ENCODE measurements at places on chromosomes 7 and 10.

DNA sequence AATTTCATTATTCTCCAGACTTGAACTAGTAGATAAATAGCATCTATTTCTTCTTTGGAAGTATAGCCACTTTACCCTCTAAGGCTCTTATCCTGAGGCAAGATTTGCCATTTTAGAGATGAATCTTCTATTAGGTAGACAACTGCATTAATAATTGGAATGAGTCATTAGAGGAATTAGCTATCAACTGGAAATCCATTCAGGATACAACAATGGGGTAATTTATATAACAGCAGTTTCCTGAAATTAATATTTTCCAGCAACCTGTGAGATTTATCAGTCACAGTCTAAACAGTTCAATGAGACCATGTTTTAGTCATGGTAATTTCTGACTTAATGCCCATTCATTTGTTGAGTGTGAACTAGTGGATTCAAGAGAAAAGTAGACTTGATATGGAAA, 928.6 kb upstream of the MBL2 start:
- no peak for DNase-seq

- DNase-seq, result no peak
These were observed 10.3 kb downstream of the MAT1A start for GRCh38 chr10:80279146-80279545.

DNA sequence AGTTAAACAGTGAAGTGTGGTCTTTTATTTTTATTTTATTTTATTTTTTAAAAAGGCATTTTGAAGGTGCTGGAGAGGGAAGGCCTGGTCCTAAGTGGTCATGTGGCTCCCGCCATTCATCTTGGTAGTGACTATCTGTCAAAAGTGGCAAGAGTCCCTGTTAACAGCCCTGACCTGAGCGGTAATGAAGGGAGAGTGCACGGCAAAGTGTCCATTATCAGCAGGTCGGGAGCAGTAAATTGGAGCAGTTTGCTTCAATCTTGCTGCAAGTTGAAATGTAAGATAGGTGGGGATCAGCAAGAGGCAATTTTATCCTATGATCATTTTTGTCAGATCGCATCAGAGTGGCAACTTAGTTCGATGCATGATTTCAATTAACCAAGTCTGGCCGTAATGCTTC, 227.4 kb upstream of the SP4 start:
- DNase-seq, result no peak

DNA sequence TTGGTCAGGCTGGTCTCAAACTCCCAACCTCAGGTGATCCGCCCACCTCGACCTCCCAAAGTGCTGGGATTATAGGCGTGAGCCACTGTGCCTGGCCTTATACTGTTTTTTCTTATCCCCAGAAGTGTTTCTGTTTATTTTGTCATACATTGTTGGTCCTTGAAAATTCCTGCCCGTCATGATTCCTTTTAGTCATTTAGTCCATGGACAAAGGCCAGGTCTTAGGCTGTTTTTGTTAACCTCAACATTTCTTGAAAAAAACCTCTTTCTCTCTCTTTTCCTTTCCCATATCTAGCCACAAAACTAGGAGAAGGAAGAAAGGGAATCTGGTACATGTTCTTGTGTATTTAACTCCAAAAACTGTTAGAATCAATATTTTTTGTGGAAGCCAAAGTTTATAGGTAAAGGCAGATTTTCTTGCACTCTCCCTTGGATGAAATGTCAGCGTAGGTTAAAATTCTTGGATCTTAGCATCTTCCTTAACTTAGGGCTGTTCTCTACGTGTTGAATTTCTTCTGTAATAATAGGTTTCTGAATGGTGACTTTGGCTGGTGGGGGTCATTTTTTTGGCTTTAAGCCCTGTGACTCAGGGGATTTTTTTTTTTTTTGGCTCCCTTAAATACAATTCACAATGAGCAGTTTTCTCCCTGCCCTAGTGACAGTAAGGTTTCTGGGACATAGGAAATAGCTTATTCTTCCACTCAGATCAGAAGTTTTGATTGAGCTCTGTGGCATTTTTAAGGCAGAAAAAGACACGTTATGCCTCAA, 500.8 kb downstream of the AUTS2 start:
- DNase-seq, result no peak

DNA sequence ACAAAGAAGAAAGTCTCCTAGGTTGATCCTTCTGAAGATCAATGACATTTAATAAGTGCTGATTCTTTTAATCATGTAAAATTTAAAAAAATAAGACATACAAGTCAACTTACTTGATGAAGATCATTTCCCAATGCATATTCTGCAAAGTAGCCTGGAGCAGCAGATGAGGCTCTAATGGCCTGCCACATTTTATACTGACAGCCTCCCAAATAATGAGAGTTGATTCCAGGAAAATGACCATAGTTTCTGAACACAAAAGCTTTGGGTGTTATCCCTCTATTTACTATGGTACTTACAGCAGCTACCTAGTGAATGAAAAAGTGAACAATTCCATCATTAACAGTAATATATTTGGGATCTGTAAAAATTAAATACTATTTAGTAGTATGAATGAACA, 31.4 kb upstream of the NRCAM start:
- no peak for DNase-seq
